Fibroblast of upper back skin (primary cell): ENCODE measurements at places on chromosomes 6 and 20.

DNA sequence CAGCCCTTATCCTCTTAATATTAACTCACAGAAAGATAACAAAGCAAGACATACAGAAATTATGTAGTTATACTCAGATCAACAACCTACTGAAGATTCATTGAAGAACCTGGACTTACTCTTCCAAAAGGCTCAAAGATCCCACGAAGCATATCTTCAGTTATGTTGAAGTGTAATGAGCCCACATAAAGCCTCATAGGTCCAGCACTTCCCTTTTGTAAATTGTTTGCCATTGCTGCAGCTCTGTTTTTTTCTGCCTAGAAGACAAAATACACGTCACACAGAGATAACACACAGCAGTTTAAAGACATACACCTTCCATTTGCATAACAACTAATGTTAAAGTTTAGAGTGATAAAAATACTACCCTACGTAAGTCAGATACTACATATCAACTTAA, 20.4 kb downstream of the RBM39 start:
- DNase-seq = no peak

DNA sequence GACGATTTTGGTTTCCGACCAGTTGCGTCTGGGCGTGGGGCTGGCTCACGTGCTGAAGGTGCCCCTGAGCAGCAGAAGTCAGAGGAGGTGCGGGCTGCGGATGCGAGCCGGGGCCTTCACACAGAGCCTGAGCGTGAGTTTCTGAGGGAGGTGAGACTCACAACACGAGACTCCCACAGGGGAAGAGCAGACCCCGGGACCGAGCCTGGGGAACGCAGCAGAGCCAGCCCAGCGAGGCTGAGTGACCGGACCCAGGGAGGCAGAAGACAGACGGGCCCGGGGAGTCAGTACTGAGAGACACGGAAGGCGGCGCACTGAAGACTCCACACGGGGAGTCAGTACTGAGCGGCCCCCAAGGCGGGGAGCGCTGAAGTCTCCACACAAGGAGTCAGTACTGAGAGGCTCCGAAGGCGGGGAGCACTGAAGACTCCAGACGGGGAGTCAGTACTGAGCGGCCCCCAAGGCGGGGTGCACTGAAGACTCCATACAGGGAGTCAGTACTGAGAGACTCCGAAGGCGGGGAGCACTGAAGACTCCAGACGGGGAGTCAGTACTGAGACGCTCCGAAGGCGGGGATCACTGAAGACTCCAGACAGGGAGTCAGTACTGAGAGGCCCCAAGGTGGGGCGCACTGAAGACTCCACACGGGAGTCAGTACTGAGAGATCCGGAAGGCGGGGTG, 77.8 kb downstream of the DLL1 start:
- no peak for DNase-seq

- DNase-seq = no peak
These were observed 331.3 kb downstream of the RIMS1 start for GRCh38 chr6:72217626-72218025.

GRCh38 chr6:73713426-73714147, 17.6 kb downstream of the CD109 start:
- no peak for DNase-seq

GRCh38 chr20:3733119-3733995, 872 bp downstream of the HSPA12B start:
- no peak for DNase-seq

GRCh38 chr6:106377061-106377540, 16.6 kb downstream of the CRYBG1 start:
- peak; percentile 66 for DNase-seq
